ENCODE measurements at places on chromosomes 2 and 18.
A peak's percentile ranks its signal among the peaks of the same experiment; 100 is the strongest.

DNA sequence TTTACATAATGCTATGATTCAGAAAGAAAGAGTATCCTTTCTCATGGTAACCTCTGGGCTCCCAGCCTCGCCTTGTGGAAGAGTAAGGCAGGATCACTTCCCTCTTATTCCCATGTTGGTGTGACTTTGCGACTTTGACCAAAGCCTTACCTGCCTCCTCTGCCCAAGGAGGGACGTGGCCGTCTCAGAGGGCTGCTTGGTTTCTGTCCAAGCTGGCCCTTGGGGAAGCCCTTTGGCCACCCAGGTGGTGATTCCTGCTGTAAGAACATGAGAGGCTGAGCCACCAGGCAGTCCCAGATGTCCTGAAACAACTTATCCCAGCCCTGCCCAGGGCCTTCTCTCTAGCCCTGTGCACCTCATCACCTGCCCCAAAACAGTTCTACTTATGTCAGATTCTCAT, 6.0 kb downstream of the UGT1A6 start:
- no peak for DNase-seq

DNA sequence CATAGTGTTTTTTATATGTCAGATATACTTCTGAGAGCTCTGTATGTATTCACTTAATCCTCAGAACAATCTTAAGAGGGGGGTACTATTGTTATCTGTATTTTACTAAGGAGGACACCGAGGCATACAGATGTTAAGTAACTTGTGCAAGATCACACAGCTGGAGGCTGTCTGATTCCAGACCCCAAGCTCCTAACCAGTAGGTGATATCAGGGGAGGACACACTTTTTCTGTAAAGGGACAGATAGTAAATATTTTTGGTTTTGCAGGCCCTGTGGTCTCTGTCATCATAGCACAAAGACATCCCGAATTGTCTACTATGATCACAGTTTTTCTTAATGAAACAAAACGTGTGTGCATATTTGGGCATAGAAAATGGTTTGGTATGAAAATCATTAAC, 143.7 kb downstream of the LAMA3 start:
- no peak for DNase-seq

- no peak for DNase-seq
These were observed 67.5 kb upstream of the APCDD1 start for GRCh38 chr18:10386956-10387355.

GRCh38 chr2:145543155-145543554, 1023.2 kb upstream of the ZEB2 start:
- DNase-seq, result no peak

DNA sequence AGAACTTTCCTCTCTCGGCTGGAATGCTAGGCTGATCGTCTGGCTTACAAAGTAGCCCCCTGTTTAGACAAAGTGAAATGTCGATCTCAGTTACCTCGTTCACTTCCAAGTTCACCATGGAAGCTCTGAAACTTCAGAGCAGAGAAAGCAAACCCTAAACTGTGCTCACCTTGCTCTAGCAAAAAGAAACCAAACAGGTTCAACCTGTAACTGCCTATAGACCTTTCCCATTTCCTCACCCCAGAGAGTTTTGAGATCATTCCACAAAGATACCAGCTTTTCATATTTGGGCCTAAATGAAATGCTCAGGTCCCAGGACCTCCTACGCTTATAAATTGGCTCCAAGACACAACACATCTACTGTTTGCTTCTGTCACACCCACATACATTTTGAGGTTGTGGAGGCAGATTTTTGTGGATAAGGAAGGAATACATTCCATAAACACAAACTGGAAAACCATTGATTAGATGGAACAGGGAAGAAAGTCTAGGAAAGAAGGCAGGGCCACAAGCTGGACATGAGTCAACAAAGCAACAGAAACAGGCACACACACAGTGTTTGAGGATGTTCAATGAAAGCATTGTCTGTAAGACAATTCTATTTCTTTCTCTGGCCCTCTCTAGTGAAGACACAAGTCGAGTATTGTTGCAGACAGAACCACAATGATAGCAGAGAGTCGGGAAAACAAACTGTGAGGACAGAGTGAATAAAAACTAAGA, 52.8 kb upstream of the TGIF1 start:
- DNase-seq, result no peak

DNA sequence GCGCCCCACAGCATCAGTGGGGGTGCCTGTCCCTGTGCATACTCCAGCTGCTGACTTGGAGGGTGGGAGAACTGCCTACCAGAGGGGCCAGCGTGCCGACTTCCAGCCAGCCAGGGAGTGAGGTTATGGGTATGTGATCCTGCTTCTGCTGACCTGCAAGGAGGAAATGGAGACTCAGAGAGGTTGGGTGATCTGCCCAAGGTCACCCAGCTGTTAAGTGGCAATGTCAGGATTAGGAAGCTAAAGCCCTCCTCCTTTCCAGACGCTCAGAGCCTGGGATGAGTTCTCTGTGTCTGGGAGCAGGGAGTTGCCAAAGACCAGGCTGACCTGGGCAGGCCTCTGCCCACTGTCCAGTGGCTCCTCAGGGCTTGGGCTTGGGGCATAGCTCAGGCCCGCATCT, 169.6 kb downstream of the GLI2 start:
- DNase-seq, result no peak

- no peak for DNase-seq
These were observed 5.8 kb upstream of the ARL5A start for GRCh38 chr2:151833984-151834383.

DNA sequence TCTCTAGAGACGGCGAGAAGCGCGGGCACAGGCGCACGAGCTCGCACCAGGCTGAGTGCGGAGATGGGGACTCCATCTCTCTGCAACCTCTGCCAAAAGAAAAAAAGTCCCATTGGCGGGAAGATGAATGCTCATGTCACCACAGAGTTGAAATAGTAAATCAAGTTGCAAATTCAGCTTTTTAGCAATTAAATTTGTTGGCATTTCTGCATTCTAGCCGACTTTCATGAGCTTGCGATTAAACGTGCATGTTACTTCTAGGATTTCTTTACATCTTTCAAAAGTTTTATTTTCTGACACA, 588 bp downstream of the CHAC2 start:
- peak; percentile 18 for DNase-seq

GRCh38 chr2:21812766-21813165, 689.0 kb downstream of the TDRD15 start:
- no peak for DNase-seq

DNA sequence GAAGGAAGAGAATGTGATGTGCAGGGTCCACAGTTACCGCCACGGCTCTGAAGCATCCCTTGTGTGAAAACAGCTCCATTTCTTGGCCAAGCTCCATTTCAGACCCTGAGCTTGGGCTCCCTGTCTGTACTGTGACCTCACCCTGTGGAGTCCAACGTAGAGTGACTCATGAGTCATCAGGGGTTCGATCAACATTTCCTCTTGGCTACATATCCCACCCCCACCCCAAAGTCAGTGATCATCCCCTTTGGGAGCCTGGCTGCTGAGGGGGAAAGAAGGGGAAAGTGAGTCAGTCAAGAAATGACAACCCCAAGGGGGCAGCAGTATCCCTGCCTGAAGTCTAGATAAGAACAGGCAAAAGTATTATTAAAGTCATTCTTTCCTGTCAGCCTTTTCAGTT, 62.2 kb downstream of the PAPOLG start:
- DNase-seq, result no peak

DNA sequence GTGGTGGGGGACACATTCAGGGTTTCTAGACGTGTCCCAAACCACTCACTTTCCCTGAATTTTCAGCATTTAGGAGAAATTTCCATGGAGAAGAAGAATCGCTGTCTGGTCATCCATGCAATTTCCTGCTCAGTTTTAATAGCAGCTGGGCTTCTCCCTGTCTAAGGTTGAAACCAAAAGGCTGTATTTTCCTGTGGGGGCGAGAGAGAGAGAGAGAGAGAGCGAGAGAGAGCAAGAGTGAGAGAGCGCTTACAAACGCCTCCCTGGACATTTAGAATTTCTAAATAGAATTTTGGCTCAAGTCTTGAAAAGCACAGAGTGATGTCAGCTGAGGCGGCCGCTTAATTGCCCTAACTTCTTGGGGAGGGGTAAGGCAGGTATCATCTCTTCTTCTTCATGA, 110.8 kb downstream of the SETBP1 start:
- DNase-seq, result no peak

GRCh38 chr2:136375017-136375901, 257.3 kb upstream of the CXCR4 start:
- DNase-seq, result no peak

GRCh38 chr2:207163053-207163755, 2.5 kb downstream of the KLF7 start:
- DNase-seq, result no peak

DNA sequence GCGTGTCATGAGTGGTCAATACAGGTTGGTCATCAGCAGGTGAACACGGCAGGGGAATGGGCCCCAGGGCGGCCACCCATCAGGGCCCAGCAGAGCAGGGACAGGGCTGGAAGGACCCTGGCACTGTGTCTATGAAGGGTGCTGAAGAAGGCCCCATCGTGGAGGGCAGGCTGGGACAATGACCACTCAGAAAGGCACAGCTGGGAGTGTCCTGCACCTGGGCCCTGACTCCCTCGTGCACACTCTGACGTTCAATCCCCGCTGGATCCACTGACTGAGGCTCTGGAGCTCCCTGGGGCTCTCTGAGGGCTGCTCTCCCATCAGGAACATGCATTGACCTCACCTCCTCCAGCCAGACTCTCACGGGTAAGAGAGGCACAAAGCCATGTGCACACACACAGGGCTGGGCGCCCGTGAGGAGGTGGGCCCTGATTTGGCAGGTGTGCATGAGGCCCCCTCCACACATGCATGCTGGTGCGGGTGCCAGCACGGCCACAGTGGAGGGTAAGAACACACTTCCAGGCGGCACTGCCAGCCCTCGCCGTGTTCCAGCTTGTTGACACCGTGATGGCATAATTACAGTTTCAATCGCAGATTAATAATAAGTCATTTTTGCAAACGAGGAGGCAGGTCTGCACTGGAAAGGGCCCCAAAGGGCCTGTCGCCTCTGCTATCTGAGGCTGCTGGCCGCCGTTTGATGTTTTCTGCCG, 58.5 kb downstream of the SMAD7 start:
- DNase-seq, result no peak

- DNase-seq, result no peak
These were observed 1643.1 kb upstream of the CELF4 start for GRCh38 chr18:39208729-39209128.

DNA sequence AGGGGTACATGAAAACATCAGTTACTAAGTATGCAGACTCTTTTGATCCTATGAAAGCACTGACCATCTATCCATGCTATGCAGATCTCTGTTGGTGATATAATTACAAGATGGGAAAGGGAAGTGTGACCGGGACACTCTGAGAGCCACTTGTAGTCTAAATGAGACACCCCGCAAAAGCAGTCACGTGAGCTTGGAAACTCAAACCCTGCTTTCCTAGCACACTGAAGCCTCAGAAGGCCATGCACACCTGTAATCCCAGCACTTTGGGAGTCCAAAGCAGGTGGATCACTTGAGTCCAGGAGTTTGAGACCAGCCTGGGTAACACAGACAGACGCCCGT, 137.5 kb downstream of the INO80D start:
- DNase-seq, result no peak

- no peak for DNase-seq
These were observed 5.9 kb downstream of the EPB41L3 start for GRCh38 chr18:5537860-5538259.

DNA sequence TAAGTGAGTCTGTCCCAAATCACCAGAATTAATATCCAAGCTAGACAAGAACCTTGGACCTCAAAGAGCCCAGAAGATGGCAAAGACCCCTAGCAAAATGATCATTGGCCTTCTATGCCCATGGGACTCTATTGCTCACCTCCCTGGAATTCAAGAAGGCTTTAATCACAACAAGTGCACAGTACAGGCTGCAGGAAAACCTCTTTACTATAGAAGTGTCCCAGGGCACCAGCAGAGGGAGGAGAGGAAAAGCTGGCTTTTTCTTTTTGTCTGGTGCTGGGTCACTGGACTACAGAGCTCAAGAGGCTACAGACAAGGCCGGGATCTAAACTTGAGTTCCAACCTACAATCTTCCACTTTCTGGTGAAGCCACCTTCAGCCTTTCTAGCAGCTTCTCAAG, 88.3 kb upstream of the PPP1CB start:
- DNase-seq, result no peak

- DNase-seq, result no peak
These were observed 112.5 kb downstream of the KCNF1 start for GRCh38 chr2:11024259-11024645.

- no peak for DNase-seq
These were observed 167.4 kb downstream of the GULP1 start for GRCh38 chr2:188459061-188459460.

DNA sequence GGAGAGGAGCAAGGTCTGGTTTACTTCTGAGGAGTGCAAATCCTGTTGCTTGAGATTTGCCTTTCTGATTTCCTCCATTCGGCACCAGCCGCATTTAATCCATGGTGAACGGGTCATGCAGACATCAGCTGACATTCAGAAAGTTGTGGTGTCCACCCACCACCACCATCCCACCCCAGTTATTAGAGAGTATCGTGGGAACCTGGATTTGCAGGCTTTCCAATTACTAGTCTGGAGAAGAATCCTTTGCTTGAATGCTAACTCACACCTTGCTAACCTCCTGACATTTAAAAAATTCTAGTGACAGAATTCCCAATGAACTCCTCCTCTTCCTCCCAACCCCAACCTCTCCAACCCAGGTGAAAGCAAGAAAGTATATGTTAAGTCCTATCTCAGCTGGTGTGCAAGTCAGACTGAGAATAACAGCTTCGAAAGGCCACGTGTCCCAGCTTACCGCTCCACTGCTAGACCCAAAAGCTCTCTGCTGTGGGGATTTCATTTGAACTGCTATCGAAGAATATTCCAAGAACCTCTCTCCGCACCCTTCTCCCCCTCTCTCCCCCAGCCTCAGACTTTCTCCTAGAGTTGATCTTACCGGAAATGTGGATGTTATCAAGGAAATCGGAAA, 17.7 kb downstream of the BCL11A start:
- DNase-seq, result no peak
